GF-D8 (cell line): ENCODE measurements at places on chromosomes 7 and 10.
A peak's percentile ranks its signal among the peaks of the same experiment; 100 is the strongest.

DNA sequence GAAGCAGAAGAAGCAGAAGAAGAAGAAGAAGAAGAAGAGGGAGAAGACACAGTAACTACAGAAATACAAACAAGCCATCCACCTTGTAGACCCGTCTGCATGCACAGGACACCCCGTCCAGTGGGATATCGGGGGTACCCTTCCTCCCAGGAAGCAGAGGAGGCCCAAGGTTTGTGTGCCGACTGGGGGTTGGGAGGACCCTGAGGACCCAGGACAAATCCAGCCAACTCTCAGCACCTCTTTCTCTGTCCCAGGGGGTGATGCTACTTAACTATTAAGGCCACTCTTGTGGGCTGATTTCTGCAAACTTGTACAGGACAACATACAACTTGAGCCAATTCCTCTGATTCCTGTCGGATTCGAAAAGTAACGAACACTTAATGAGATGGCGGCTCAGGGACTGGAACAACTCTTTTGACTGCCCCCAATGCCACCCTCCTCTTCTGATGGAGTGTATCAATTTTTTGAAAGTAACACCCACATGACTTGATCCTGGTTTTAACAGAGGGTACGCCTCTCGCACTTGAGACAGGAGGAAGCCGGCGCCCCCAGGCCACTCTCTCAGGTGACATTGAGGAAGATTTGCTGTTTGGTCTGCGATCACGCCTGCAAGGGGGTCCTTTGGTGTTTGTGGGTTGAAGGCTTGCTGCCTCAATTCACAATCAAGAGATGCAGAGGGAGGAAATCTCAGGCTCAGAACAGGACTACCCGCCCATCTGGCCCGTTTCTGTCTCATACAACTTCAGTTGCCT, 192.6 kb downstream of the TNS3 start:
- no peak for DNase-seq

- no peak for DNase-seq
Observed at GRCh38 chr7:90961037-90961725, 303.1 kb upstream of the FZD1 start.

DNA sequence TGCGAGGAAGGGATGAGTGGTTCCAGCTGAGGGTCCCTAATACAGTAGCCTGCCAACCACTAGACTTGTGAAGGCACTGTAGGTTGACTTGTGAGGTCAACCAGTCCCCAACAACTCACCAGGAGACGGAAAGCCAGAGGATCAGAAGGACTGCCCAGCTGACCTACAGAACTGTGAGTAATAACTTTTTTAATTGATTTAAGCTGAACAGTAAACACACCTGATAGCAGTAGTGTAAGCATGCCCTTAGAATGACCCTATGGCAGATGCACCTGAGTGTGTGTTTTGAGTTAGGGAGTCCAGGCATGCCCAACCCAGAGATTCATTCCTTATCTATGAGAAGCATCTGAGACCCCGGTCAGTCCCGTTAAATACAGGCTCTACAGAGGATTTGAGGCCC, 14.1 kb downstream of the PRLHR start:
- no peak for DNase-seq

GRCh38 chr10:13971601-13972475, 358.9 kb downstream of the FRMD4A start:
- no peak for DNase-seq

GRCh38 chr7:130294314-130294713, 1.4 kb downstream of the CPA4 start:
- DNase-seq: no peak

DNA sequence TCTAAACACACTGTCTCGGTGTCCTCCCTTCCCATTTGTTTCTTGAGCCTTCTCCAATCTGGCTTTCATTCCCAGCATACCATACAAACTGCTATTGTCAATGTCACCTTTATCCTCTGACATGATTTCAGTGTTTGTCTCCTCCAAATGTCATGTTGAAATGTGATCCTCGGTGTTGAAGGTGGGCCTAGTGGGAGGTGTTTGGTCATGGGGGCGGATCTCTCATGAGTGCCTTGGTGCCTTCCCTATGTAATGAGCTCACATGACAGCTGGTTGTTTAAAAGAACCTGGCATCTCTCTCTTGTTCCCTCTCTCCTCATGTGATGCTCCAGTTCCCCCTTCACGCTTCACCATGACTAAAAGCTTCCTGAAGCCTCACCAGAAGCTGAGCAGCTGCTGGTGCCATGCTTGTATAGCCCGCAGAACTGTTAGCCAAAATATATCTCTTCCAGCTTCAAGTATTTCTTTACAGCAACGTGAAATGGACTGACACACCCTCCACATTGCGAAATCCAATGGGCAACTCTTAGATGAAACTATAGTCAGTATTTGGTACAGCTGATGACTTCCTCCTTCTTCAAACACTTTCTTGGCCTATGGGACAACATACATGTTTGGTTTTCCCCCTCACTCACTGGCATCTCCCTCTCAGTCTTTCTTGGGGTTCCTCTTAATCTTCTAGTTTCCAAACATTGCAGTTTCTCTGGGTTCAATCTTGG, 27.8 kb downstream of the RNLS start:
- no peak for DNase-seq

DNA sequence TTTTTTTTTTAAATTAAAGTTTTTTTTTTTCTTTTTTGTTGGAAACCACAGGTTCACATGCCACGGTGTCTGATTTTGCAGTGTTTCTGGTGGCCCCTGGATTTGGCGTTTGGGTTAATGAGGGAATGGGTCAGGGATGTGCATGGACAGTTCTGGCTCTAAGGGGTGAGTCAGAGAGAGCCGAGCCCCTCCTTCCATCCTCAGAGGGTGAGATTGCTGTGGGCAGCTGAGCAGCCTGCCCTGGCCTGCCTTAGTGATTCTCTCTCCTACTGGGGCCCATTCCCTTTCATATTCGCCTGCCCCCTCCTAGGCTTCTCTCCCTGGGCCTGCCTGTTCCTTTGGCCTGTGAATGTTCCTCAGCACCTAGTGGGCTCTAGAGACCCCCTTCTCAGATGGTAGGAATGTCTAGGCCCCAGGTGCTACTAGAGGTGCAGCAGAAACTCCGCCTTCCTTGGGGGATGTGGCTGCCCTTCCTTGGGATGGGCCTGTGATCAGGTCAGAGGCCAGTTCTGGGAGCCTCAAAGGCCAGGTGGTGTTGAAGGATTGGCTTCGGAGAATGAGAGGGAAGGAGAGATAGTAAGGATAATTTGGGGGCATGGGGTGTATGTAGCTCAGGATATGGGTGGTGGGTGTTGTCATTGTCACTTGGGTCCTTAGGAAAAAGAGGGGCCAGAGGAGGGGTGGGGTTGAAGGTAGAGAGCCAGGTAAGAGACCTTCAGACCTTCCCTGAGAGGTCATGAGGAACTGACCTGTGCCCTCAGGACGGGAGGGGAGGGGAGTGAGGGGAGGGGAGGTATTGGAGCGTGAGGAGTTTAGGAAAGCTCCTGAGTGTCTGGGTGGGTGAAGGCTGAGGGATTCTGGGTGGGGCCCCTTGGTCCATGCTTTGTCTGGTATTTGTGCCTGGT, 19.8 kb downstream of the TSPAN14 start:
- DNase-seq: no peak

GRCh38 chr10:73863039-73863817, 11.1 kb downstream of the CAMK2G start:
- no peak for DNase-seq

- no peak for DNase-seq
Observed at GRCh38 chr7:78203042-78203720, 404.6 kb downstream of the PHTF2 start.

DNA sequence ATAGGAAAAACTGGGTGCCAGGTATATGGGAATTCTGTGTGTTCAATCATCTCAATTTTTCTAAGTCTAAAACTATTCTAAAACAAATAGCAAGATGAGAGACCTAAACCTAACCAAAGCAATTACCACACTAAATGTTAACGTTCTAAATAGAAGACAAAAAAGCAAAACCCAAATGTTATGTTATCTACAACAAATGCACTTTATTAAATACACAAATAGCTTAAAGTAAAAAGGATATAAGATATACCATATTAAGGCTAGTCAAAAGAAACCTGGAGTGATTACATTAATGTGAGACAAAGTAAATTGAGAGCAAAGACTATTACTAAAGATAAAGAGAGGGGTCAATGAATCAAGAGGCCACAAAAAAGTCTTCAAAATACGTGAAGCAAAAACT, 81.4 kb downstream of the LARP4B start:
- DNase-seq: no peak

DNA sequence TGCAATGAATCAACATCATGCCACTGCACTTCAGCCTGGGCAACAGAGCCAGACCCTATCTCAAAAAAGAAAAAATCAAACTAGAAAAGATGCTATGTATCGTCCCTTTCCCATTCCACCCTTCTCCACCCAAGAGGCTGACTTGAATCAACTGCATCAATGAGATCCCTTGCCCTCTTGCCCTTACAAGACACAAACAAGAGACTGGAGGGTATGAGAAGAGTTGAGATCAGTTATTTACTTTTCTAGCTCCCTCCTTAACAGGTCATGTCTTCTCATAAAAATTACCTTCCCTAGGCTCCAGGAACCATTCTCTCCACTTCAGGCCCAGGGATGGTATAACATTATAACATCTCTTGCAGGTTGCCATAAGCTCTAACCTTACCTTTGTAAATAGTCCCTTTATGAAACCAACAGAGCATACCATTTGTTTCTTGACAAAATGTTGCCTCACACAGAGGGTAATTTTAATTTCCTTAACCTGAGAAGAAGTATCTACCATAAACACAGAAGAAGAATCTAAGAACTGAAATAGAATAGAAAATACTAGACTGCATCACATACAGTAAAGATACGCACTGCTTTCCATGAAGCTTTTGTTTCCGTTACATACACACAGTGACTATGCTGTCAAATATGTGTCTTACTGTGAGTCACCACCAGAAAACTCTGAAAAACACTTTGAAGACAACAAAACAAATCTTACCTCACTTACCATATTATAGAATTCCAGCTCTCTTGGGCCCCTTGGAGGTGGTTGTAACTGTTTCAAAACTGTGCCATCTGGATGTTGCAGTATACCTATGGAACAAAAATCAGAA, 30.5 kb downstream of the IPMK start:
- no peak for DNase-seq

DNA sequence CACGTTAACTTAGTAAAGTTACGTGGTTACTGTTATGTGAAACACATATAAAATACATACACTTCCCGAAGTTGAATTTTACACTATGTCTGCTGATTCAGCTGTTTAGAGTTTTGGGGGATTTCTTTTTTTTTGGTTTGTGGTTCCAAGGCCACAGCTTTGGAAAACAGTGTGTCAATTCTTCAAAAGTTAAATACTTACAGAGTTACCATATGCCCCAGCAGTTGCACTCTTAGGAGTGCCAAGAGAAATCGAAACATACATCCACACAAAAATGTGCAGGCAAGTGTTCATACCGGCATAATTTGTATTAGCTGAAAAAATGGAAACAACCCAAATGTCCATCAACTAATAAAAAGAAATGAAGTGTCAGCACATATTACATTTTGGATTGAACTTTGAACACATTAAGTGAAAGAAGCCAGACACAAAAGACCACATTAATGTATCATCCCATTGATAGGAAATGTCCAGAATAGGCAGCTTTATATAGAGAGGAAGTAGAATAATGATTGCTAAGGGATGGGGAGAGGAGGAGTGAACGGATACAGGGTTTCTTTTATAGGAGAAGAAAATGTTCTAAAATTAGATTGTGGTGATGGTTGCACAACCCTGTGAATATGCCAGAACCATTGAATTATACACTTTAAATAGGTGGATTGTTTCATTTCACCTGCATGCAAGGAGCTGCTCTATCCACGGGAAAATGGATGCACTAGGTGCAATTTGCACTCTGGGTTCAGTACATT, 17.6 kb downstream of the APBB1IP start:
- peak; percentile 28 for DNase-seq

- DNase-seq: peak; percentile 76
Observed at GRCh38 chr7:150435390-150436073, 14.9 kb upstream of the GIMAP8 start.

- DNase-seq: no peak
Observed at GRCh38 chr10:21490711-21491105, 34.8 kb downstream of the SKIDA1 start.

- DNase-seq: no peak
Observed at GRCh38 chr7:79337717-79338116, 115.8 kb downstream of the MAGI2 start.
